ENCODE measurements at places on chromosomes 6 and 20.

DNA sequence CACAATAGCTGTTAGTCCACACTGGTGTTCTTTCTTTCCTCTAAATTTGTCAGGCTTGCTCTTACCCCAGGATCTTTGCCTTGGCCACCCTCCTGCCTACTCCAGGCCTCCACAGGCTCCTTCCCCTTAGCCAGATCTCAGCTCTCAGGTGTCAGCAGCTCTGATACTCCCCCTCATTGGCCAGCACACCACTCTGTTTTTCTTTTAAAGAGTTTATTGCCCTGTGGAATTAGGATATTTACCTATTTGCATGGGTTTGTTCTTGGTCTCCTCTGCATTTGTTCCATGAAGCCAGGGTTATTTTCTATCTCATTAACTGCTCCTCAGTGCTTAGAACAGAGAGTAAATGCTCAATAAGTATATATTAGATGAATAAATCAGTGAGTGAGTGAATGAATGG lies 36.8 kb downstream of the GCNT2 start:
- DNase-seq, result no peak

DNA sequence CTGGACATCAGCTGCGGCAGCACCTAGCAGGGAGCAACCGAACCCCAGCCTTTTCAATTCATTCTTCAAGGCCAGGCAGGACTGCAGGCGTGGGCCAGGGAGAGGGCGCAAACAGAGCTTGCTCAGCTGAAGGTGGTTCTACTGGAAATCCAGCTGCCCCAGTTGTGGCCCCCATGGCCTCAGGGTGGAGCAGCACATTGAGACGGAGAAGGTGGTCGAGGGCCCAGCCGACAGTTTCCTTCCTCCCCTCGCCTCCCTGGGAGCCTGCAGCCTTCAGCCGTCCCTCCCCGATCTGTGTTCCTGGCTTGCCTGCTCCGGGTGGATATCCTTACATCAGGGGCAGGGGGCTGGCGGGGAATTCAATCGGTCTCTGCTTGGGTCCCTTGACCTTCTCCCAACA lies 217.8 kb downstream of the ANKRD60 start:
- DNase-seq, result peak; percentile 28

DNA sequence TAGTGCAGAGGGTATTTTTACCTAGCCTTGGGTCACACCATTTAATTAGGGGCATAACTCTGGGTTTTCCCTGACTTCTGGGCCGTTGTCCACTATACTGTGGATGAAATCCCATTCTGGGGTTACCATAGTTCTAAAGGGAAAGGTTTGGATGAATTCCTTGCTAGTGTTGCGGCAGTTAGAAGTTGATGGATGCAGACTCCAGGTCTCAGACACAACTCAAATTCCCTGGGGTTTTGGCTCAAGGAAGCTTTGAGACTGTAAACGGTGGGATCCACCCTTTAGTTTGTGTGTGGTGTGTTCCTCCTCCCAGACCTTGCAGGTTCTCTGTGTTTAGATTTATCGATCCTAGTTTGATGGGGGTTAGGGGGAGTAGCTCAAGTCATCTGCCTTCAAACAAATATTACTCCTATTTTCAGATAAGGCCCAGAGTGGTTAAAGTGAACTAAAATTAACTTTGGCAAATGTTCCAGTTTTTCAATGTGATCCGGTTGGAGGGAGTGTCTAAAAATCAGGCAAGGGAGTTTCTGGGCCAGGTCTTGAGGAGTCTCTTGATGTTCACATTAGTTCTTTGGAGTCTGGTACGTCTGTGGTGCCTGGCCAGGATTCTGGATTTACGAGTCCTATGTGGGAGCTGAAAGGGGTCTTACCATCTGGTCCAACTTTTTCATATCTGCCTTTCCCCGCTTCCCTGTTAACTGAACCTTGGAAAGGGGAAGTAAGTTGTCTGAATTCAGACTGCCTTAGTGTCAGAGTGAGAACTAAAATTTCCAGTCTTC lies 1.5 kb downstream of the RALY start:
- DNase-seq, result no peak

DNA sequence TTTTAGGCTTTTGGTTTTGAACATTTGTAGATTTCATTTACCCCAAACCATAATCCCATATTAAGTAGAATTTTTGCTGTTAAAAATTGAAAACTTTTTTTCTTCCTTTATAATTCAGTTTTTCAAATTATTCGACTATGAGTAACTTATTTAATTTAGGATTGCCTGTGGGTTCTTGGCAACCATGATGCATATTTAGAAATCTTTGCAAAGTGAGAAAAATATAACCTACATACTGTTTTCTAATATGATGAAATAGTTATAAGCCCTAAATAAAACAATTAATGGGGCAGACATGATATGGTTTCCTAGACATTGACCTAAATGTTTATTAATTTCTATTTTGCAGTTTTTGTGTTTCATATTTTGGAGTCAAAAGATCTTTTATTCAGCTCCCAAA lies 23.6 kb downstream of the NEDD9 start:
- DNase-seq, result no peak

DNA sequence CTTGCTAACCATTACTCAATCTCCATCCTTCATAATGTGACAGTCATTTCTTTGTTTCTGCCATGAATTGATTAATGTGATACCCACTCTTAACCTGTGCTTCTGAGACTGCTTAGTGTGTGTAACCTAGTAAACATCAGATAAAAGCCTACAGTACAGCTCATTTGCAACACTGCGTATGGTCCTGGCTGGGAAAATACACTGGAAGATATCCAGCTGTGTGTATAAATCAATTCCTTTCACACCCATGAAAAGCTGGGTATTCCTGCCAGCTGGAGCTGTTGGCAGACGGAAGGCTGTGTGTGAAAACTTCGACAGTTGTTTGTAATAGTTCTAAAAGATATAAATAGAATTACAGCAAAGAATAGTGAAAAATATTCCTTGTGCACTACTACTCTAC lies 509.2 kb downstream of the FRK start:
- DNase-seq, result no peak

DNA sequence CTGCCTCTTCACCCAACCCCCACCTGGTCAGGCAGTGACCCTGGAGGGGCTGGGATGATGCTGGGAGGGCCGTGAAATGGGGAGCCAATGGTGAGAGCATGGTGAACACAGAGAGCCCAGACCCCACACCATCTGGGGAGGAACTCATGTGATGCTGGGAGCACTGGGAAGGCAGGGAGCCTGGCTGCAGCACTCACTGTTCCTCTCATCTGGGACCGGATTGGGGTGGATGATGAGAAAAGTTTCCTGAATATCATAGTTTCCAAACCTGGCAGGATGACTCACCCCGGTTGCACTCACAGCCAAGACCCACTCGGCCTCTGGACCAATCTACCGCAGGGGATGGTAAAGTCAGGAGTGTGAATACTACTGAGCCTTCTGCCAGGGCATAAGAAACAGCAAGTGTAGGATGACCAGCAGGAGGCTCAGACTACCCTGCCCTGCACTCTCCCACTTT lies 21.8 kb downstream of the ULBP1 start:
- DNase-seq, result no peak

DNA sequence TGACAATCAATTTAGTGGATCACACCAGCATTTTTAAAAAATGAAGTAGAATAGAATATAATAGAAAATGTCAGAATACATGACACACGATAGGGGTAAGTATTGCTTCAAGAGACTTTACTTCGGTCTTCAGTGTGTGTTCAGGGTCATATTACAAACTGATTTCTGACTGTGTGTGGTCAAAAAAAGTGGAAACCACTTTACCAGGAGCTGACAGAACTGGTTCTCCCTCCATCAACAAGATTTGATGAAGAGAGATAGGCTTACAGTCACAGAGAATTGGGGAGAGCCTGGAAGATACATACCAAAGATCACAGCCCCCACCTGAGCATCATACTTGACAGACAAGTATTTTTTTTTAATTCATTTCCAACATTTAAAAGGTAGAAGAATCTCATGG lies 21.7 kb downstream of the ARMC2 start:
- DNase-seq, result no peak

DNA sequence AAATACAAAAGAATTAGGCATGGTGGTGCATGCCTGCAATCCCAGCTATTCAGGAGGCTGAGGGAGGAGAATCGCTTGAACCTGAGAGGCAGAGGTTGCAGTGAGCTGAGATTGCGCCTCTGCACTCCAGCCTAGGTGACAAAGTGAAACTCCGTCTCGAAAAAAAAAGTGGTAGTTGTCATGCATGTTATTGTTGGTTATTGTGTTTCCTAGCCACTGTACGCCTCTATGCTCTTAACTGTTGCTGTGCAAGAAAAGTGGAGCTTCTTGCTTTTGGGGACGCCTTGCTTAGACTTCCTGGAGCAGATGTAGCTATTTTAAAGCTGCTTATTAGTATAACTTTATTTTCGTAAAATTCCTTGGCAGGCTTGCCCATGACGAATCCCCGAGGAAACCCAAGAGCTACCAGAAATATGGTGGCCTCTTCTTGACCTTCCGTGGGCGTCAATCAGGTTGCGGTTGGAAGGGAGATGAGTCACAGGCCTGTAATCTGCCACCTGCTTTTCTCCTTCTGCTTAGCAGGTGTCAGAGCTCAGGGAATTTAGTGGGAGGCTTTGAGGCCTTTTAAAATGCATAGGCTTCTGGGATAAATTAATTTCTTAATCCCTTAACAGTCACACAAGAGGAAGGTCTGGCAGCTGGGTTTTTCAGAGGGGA lies 17.3 kb downstream of the GABRR2 start:
- DNase-seq, result peak; percentile 71

DNA sequence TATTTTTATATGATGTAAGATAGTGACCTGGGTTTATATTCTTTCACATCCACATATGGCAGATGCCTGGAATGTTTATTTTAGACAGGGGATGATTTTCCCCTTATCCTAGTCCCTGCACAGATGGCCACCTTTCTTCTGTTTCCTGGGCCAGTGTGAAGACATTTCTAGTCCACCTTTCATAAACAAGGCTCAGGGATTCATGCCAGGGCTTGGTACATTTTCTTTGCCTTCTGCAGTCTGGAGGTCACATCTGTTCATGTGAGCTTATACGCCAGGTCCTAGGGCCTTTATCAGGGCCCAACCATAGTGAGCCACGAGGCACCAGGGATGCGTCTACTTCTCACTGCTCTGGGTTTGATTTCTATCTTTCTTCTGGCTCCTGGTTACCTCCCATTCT lies 38.0 kb upstream of the ERVFRD-1 start:
- no peak for DNase-seq

GRCh38 chr6:14996892-14997291 lies 249.0 kb upstream of the JARID2 start:
- no peak for DNase-seq

DNA sequence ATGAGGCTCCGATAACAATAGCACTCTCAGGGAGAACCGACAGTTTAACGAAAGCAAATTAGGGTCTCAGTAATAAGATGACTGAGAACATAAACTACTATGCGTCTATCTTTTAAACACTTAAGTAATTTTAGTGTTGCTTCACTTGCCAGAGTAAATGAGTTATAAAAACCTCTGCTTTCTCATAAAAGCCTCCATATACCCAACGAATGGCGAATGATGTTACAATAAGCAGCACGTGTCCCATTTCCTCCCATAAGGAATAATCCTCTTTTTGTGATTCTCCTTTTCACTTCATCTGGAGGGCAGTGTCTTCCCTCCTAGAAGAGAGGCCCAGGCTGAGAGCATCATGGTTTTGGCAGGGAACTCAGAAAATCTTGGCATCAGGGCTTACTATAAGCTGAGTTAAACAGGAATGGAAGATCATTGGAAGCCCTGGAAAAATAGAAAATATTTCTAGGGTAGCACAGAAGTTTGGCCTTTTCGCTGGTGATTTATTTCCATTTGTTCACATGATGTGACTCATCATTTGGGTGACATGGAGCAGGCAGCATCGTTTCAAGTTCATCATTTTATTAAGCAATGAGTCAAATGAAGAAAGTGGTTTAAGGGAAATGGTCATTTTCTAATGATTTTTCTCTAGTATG lies 255.4 kb downstream of the ATXN1 start:
- DNase-seq, result no peak

DNA sequence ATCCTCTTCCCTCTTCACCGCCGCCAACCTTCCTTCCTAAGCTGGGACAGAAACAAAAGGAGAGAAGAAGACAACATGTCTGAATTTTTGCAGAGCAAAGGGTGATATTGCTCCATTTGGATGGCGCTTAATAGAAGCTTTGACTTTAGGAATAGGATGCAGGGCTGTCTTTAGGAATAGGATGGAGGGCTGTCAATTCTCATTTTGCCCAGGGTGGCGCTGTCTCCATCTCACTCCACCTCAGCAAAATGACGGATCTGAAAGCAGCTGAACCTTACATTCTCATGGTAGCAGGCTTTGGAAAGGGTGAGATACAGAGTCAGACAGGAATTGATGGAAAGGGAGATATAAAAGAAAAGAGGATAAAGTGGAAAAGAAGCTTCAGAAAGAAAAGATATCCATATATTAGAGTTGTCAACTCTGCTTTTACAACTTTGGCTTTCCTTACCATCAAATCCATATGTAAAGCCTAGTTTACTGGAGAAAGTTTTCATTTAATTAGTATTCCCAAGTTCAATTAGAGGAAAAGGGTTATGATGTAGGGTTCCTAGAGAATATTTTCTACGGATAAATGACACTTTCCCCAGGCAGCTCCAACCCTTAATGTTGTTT lies 2.4 kb downstream of the MTCL3 start:
- DNase-seq, result peak; percentile 64

GRCh38 chr6:157456524-157456829 lies 75.5 kb downstream of the ZDHHC14 start:
- DNase-seq, result no peak

DNA sequence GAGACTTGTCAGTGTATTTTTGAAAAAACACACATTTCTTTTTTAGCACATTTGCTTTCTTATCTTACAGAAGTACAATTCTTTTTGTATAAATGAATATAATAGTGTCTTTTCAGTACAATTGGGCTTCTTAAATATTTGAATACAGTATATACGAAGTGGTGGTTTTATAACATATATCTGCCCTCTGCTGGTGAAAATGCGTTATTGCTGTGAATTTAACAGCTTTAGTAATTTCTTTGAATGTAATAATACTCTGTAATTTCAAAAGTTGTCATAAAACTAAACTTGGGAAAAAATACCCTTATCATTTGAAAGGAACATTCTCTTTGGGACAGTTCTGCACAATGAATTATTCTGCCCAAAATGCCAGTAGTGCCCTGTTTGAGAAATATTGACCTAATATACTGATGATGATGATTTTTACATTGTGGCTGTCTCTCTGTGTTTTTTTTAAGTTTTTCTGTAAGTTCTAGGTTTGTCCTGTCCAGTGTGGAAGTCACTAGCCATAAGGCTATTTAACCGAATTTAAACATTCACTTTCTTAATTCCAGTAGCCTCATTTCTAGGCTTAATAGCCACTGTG lies 19.0 kb downstream of the SMAP1 start:
- no peak for DNase-seq

- DNase-seq, result no peak
These were observed 3.7 kb downstream of the COX4I2 start for GRCh38 chr20:31641391-31641790.

- DNase-seq, result no peak
These were observed 33.6 kb downstream of the VGLL2 start for GRCh38 chr6:117298941-117299340.

DNA sequence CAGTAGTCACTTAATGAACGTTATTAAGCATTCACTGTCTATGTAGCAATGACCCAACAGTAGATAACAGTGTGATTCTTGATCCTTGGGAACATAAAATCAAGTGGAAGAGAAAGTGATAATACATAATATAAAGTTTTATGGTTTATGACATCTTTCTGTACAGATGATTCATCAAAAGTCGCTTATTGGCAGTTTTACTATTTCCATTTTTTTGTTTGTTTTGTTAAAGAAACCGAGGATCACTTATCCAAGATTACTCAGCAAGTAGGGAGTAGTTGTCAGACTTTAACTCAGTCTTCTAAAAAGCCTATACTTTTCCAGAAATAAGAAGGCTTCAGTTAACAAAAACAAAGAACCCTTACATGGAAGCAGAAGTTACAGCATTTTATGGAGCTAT lies 260.8 kb downstream of the ZFAND3 start:
- no peak for DNase-seq

Measured in activated CD8-positive, alpha-beta memory T cell treated with anti-CD3 and anti-CD28 coated beads for 24 hours (primary cell).